ENCODE measurements at places on chromosomes 6 and 20.

GRCh38 chr6:138963531-138963930 lies 24.5 kb downstream of the REPS1 start:
- no peak for DNase-seq

DNA sequence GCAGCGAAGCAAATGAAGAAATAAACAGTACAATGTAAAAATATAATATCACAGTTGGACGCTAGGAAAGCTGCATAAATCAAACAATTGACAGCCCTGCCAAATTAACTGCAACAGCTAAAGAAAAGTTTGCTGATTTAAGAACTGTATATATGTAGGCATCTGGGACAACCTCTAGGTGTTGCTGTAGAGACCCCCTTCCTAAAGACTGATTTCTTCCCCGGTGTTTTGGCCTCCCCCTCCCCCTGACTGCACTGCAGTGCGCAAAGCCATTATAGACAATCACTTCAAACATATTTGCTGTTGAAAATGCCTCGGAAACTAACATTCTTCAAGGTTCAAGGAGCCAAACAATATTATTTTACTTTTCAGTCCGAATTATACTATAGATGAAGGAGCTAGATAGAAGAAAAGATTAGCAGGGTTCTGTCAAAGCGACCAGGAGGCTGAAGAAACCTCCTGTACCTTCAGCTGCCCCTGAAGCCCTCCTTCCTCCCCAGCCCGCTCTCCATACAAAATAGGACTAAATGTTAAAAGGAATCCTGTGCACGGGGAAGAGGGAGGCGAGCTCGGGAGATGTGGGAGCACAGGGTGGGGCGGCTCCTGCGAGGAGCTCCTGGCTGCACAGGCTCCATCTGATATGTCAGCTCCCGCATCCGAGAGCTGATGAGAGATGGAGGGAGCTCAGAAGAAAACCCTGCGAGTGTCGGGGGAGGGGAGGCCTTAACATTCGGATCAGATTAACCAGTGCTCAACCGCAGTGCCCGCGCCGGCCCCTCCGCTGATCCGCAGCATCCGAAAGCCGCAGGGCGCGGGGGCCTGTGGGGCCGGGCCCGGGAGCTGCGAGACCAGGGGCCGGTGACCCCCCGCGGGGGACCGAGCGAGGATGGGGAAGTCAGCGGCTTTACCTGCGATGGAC lies 822 bp downstream of the ELOVL4 start:
- no peak for DNase-seq

DNA sequence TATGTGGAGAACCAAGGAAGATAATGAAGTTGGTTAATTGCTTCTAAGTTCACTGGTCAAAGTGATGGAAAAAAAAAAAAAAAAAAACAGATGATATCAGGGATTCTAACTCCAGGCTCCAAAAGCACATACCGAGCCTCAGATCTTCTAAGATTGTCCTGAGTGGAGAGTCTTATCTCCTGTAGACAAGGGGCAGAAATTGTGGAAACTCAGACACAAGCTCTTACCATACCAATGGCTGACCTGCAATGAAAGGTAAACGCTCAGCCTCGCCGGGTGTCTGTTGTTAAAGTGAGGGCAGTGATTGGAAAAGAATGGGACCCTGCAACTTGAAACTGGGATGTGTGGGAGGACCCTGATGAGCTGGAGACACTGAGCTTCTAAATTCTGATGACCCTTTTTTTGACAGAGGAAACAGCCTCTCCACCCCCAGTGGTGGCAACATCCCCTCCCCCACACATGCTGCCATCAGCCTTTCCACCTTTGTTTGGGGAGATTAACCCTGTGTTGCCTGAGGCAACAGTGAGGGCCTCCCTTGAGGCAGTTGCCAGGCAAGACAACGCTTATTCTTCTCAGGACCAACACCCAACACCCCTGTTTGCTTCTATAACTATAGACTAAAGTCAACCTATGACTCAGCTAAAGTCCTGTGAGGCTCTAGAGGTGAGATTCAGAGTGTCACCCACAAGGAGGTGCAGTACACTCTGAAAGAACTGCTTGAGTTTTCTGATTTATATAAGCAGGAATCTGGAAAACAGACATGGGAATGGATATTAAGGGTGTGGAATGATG lies 154.0 kb downstream of the THBS2 start:
- no peak for DNase-seq

GRCh38 chr20:16760431-16761304 lies 12.5 kb downstream of the OTOR start:
- DNase-seq: no peak

DNA sequence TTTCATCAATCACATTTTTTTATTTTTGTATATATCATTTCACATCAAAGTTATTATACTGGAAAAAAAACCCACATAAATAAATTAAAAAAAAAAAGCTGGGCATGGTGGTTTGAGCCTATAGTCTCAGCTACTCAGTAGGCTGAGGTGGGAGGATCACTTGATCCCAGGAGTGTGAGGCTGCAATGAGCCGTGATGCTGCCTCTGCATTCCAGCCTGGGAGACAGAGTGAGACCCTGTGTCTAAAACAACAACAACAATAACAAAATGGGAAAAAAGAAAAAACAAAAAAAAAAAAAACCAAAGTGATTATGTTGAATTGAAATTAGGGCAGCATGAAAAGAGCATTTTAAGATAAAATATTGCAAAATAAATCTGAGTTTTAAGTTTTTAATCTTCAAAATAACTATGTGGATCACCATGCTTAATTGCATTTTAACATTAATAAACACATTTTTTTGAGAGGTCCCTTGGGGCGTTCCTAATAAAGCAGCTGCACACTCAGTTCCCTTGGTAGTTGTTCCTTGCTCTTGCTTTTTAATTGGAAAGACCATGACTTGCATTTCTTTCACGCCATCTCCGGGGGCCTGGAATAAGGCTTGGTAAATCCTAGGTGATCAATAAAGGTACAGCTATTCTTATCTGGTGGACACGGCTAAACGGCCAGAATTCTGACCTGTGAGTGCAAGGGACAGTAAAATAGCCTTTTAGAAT lies 15.1 kb downstream of the NOX3 start:
- no peak for DNase-seq

DNA sequence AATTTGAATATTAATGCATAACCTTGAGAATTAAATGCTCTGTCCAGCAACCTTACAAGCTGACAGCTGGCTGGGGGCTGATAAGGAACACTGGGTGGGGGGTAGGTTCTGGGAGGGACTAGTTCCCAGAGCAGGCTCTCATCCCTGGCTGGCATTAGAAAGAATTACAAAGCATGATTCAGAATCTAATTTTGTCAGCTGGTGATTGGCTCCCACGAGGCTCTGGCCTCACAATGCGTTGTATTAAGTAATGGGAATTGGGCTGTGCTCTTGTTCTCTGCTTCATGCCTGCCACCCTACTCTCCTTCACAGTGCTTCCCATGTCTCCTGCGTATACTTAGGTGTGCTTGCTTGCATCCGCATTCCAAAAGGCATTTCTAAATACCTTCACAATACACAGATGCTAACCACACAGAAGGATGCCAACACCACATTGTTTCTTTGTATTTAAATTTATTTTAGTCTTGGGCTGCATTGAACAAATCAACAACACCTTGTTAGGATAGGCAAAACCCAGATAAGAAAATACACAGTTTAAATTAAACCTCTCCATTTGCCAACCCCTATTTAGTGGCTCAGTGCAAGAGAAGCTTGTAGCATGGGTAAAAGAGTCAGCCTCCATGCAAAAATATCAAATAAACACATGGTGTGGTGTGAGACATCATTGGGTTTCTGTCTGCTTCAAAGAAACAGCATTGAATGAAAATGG lies 434.5 kb upstream of the JAG1 start:
- DNase-seq: no peak

- DNase-seq: no peak
Measured at GRCh38 chr6:70292193-70292592, 10.7 kb downstream of the COL9A1 start.

DNA sequence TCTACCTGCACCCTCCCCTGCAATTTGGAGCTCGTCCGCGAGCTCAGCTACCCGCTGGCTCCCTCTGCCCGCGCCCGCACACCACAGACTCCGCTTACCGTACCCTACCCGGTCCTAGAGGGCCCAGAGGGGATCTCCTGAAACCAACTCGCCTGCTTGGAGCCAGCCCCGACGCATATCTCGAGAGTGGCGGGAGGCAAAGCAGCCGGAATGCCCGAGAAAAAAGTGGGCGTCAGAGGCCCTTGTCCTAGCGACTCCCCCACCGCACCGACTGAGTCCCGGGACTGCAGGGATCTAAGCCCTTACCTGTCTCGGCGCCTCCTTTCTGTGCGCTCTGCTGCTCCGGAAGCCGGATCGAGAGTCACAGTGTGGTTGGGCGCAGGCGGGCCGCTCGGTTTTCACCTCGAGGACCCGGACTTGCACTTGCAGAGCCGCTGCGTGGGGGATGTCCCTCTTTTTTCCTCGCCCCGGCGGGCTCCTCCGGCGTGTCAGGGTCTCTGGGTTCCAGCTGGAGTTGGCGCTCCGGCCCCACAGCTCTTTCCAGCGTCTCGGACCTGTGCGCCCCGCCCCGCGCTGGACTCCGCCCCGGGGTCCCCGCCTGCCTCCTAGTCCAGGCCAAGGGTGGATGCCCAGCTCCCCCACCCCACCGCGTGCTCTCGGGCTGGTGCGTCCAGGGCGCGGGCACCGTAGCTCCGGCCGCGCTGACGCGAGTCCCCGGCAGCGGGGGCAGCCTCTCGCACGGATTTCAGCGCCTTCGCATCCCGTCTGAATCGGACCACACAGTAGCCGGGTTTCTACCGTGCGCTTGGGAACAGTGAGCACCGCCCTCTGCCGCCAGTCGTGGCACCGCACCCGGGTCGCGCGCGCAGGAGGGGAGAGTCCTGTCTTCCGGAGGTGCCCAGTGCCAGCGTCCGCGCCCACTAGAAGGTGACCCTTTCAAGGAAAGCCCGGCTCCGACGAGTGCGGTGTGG lies at the start of gene PROKR2:
PROKR2 (minus strand) TSS at position 767 of the 971 bp plus-strand sequence. CDS start 2,585 bp downstream, outside the sequence.
- no peak for DNase-seq

- no peak for DNase-seq
Measured at GRCh38 chr6:110340392-110340965, 17.7 kb downstream of the METTL24 start.

DNA sequence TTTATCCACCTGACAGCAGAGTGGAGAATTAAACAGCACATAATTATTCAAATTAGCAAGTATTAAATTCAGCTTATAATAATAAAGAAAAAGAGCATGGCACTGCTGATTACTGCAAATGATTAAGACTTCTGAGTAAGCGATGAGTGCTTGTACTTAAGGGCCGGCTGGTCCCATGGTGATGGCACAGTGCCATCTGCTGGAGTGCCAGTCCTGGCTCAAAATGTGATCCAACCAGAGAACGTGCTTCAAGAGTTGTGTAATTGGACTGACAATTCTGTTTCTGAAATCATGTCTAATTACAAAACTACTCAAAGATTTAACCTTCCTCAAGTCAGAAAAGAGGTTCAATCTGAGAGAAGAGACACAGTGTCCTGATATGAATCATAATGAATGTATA lies 181.6 kb upstream of the RGS17 start:
- DNase-seq: no peak

GRCh38 chr6:13229205-13230085 lies 98.9 kb downstream of the TBC1D7 start:
- DNase-seq: no peak

- DNase-seq: no peak
Measured at GRCh38 chr20:63696306-63696627, 185 bp upstream of the TNFRSF6B start.

DNA sequence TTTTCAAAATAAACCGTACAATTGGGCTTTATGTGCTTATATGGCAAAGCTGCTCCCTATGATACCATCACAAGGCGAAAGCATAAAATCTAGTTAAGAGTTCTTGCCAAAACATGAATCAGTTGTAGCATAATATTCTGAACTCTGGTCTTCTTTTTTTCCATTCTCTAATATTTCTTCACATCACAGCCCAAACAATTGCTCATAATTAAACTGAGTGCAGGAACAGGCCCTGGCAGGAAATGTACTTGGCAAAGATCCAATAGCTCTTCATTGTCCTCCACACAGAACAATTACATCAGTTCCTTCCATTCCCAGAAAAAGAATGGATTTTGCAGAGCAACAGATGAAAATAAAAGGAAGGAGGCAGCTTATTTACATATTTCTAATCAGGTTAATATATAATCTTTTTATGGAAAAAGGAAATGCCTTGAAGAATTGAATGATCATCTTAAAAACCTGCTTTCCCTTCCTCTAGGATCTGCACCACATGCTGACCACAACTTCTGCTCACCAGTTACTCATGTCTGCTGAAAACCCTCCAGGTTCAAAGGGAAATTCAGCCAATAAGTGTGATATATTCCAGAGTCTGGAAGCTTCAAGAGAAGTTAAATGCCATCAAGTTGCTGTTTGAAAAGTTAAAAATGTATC lies 123.3 kb upstream of the COL21A1 start:
- DNase-seq: no peak

GRCh38 chr6:73250016-73250415 lies 13.0 kb downstream of the KHDC1 start:
- no peak for DNase-seq

- no peak for DNase-seq
Measured at GRCh38 chr6:51533962-51534361, 553.5 kb downstream of the PKHD1 start.

DNA sequence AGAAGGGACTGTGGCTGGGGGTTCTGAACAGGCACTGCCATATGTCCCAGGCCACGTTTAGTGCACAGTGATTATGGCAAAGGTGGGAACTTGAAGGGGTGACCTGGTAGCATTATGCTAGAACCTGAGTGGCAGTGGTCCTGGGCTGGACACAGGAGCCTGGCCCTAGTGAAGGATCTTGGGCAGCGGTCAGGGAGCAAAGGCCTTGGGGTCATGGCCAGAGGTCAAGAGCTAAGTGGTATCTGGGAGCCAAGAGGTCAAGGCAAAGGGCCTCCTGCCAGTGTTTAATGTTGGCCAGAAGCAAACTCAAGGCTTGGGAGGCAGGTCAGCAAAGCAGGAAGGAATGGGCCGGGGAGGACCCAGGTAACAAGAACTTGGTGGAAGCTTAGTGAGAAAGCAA lies 254.5 kb downstream of the CDH26 start:
- no peak for DNase-seq

DNA sequence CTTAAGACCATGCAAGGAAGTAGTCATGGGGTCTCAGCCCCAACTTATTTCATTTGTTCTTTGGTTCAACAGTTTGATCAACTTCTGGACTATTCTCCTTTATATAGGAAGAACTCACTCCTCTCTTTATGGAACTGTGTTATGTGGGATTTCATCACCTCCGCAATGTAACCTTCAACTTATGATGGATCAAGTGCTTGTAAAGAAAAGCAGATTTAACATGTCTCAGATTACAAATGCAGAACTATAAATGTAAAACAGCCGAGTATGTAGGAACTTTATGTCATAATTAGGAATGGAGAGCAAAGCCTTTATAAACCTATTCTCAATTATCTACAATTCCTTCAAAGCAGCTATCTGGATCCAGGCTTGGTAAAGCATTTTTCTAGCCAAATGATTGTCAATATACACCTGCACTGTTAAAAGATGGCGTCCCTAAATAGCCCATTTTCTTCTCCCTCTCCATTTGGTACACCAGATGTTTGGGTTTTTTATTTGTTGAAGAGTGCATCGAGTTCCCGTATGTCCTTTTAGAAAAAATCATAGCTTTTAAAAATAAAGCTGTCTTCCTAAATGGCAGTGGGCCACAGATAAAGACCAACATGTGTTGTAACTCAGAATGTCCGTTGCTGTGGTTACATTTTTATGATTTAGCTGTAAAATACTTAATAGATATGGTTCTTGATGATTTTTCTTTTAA lies 985.1 kb upstream of the SLC35B3 start:
- no peak for DNase-seq

- no peak for DNase-seq
Measured at GRCh38 chr20:44858606-44859360, 26.7 kb upstream of the YWHAB start.
